ENCODE measurements at places on chromosomes 4 and X.

GRCh38 chr4:92953462-92953861, 649.7 kb downstream of the GRID2 start:
- DNase-seq: no peak

DNA sequence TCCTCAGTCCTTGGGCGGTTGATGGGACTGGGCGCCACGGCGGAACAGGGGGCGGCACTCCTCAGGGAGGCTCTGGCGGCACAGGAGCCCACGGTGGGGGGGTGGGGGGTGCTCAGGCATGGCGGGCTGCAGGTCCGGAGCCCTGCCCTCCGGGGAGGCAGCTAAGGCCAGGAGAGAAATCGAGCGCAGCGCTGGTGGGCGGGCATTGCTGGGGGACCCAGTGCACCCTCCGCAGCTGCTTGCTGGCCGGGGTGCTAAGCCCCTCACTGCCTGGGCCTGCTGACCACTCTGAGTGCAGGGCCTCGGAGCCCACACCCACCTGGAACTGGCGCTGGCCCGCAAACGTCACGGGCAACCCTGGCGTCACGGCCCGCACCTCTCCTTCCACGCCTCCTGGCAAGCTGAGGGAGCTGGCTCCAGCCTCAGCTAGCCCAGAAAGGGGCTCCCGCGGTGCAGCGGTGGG, 164.9 kb upstream of the AGA start:
- DNase-seq: no peak

DNA sequence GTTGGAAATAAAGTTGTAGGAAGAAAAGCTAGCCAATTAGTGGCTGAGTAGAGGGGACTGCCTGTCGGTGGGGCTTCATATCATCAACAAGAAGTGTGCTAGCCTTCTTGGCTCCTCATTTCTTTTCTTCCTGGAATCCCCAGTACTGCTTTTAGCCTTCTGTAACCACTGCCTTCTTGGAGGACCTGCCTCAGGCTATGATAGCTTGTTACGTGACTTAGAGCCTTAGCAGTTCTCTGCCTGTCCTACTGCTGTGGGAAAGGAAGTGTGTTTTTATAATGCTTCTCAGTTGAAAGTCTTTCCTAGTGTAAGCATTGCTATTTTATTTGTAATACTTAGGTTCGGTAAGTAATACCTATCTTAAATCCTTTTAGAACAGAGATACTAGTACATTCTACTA, 61.9 kb downstream of the LARP1B start:
- no peak for DNase-seq

DNA sequence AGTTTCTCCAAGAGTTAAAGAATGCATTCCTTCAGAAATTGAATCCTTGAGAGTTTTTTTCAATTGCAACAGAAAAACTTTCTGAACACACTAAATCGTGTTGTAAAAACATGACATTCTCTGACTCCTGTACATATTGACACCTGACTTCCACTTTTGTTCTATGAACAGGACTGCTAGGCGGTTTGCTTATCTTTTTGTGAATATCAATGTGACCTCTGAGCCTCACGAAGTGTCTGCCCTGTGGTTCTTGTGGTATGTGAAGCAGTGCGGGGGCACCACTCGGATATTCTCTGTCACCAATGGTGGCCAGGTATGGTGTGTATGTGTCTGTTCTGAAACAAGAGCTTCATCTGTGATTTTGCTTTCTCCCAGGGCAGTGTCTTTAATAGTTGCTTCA, 71.9 kb downstream of the MAOA start:
- DNase-seq: no peak

- DNase-seq: no peak
Observed at GRCh38 chr4:6989331-6989923, 53.7 kb upstream of the TADA2B start.

DNA sequence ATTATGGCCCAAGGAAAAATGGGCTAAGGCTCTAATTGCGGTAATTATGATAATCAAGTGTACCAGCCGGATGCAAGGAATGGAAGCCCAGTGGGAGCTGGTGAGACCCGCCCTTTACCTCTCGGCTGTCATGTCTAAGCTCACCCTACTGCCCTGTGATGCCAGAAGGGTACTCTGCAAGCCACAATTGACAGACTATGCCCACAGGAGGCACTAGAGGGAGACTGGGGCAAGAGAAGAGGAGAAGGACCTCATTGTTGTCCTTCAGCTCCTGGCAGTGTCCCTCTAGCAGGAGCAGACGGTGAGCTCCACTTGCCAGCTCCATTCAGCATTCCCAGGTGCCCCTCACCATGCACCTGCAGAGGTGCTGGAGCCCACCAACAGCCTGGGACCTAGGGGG, 141.8 kb downstream of the SMIM20 start:
- DNase-seq: no peak

GRCh38 chr4:39877971-39878370, 99.7 kb downstream of the PDS5A start:
- DNase-seq: no peak

- no peak for DNase-seq
Observed at GRCh38 chr4:38679921-38680320, 15.9 kb downstream of the KLF3 start.

DNA sequence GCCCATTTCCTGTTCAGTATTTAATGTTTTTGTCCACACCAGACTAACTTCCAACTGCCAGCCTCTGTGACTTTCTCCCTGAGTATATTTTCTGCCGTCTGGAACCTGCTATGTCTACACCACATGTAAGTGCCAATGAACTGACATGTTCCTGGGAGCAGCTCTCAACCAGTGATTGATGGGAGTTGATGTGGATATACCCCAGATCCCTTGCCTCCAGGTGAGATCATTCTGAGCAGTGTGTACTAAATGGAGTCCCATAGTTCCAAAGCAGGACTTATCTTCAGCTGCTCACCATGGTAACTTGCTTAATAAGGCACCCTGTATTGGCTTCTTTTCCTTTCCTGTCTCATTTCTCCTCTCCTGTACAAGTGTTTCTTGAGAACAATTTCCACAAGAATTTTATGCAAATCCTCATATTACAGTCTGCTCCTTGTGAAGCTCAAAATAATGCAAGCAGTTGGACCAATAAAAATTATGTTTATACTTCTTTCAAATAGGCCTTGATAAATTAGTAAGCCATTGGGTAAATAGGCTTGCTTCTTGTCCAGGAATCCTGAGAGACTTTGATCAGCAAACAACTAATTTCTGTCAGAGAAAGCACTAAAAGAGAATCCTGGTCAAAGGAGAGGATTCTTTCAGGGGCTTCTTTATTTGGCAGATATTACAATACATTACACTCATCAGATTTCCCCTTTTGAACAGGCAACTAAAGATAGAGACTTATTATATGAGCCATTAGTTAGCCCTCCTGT, 911.7 kb upstream of the NDST4 start:
- DNase-seq: no peak

- DNase-seq: no peak
Observed at GRCh38 chrX:139179592-139179991, 350.9 kb upstream of the F9 start.

- no peak for DNase-seq
Observed at GRCh38 chrX:115214151-115214550, 19.7 kb downstream of the LRCH2 start.

DNA sequence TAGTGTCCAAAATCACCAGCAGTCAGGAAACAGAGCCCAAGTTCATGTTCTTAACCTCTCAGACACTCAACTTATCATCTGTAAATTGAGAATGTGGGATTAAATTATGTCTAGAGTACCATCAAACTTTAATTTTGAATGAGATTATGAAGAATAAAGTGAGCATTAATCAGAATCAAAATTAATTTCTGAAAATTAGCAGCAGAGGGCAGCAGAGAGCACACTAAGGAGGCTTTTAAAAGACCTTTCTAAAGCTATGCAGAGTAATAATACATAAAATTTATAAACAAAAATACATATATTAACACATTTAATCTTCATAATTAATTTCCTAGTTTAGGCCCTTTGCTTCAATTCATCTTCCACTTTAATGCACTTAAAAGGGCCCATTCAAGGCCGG, 7.1 kb downstream of the TASL start:
- no peak for DNase-seq

GRCh38 chr4:6974138-6974848, 64.7 kb downstream of the TBC1D14 start:
- peak; percentile 88 for DNase-seq

GRCh38 chrX:54978448-54978847, 15.5 kb downstream of the PFKFB1 start:
- no peak for DNase-seq

DNA sequence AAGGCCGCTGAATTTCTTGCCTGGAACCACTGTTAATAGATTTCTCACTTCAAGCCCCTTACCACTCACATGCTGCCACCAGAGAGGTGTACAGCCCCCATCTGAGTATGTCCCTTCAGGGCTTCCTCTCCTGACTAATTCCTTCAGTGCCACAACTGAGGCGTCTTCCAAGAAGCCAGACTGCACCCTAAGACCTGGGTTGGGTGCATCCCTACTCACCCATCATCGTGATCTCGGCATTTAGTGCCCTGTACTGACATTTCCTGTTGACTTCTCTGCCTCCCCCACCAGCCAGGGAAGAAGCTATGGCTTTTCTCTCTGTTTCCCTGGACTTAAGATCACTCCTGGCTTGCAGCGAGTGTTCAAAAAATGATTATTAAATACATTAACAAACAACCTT, 40.4 kb upstream of the MAP3K15 start:
- no peak for DNase-seq

- peak; percentile 42 for DNase-seq
Observed at GRCh38 chrX:21632027-21632426, 26.1 kb downstream of the KLHL34 start.

- DNase-seq: no peak
Observed at GRCh38 chrX:123256378-123256777, 72.3 kb downstream of the GRIA3 start.

- DNase-seq: no peak
Observed at GRCh38 chr4:171650543-171650942, 162.7 kb upstream of the GALNTL6 start.

DNA sequence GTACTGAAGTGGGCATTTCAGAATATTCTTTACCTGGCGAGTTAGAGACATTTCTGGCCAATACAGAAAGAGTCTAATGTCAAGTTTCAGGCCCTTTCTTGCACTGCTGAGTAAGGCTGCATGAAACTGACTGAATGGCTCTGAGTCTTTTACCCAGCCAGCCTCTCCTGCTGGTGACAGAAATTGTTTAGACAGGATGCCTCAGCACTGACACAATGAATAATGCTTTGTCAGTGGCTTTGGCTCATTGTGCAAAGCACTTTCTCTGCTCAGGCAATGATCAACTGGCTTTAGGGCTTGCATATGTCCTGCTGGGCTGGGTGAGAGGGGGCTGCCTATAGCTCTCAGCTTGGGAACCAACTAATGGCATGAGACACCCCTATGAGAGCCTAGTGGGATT, 45.5 kb downstream of the CLNK start:
- no peak for DNase-seq

DNA sequence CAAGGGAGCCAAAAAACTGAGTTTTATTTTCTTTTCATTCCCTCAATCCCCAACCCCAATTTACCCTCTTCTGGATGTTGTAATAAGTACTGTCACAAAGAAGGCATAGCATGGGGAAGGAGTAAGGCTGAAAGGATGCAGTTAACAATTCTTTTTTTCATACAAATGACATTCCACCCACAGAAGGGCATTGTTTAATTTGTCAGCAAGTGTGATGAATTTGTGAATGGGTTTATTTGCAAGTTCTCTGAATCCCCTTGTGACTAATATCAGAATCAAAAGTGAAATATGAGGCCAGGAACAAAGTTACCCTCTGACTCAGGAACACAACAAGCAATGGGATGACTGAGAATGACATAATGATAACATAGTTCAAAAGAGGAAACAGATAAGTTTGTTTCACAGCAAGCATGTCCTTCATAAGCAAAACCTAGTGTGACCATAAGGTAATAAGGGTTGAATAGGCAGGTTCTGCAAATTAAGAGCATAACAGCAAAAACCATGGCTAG, 2.1 kb downstream of the GEMIN8 start:
- DNase-seq: no peak

DNA sequence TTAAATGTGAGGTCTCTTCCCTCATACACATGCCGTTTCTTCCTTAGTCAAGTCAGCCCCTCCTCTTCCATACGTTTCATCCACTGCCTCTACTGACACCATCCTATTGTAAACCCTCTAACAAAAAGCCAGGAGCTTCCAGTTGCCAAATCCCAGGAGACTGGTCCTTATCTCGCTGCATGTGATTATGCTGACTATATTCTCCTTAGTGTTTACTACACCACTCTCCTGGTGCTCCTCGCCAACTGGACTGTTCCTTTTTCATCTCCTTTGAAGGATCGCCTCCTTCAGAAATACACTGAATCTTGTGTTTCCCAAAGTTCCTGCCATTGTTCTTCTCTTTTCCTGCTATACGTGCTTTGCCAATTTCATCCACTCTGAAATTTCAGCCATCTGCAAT, 27.7 kb downstream of the MAML3 start:
- DNase-seq: no peak

DNA sequence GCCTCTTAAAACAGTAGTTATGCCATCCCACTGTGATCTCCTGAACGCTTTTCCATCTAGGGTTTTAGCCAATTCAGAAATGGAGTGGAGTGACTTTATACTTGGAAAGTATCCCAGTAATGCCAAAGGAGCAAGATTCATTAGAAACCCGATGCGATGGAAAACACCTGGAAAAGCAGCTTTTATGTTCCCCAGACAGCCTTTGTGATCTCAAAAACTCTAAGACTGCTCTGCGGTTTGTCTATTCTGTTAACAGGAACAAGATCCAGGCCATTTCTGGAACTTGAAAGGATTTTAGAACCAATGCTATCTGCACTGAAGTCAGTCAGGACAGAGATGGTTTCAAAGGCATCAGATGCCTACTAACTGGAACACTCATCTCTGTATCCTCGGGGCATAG, 145.1 kb downstream of the APBB2 start:
- DNase-seq: no peak

DNA sequence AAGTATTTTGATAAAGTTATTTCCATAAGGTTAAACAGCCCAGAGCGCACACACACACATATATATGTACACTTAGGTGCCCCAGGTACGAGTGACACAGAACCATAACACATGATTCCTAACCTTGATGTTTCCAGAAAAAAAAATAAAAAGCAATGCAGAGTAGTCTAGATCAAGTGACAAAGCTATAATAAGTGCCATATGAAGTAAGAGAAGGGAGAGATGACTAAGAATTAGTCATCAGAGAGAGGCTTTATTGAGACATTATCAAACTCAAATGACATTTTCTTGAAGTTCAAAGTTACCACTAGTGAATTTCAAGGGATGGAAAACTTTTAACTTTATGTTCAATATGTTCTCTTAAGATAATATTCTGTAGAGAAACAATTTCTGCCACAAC, 215.0 kb downstream of the HTR2C start:
- no peak for DNase-seq

DNA sequence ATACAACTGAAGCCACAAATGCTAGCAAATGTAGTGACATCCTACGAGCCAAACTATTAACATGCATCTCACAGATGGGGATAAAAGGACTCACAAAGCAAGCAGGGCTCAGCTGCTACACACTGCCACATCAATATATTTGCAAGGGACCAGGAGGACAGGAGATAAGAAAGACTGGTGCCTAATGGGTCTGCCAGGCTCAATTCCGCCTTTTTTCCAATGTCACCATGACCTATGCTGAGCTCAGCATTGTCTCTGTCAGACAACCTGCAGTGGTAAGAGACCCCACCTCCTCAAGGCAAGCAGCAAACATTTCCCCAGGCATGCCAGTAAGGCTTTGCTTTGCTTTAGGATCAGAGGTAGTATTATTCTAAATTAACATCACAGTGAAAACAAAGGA, 435 bp downstream of the DCX start:
- DNase-seq: no peak

GRCh38 chrX:83916525-83916924, 55.6 kb downstream of the CYLC1 start:
- DNase-seq: no peak
